ENCODE measurements at places on chromosomes 1 and 21.

DNA sequence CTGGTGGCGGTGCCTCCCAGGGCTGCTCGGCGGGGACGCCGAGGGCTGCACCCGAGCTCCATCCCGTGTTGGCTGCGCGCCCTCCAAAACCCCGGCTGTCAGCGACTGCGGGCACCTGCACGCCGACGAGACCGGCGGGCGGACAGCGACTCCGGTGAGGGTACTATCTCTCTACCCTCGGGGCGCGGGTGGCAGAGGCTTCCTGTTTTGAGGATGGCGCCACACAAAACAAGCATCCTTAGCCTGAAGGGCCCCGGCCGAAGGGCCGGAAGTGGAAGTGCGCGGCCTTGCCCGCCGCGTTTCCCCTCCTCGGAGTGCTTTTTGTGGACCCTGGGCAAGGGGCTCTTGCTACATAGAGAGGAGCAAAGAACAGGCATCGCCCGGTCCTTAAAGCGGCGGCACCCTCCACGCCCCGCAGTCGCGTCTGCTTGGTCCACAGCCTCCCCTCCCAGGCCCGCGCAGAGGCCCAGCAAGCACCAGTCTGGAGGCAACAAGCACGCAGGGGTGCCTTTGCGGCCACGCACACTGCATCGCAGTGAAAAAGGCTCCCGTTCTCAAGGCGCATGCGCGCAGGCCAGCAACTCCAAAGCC, 561 bp upstream of the COQ8A start:
- DNase-seq: no peak

GRCh38 chr21:41536827-41537103, 28.8 kb upstream of the TMPRSS2 start:
- no peak for DNase-seq

DNA sequence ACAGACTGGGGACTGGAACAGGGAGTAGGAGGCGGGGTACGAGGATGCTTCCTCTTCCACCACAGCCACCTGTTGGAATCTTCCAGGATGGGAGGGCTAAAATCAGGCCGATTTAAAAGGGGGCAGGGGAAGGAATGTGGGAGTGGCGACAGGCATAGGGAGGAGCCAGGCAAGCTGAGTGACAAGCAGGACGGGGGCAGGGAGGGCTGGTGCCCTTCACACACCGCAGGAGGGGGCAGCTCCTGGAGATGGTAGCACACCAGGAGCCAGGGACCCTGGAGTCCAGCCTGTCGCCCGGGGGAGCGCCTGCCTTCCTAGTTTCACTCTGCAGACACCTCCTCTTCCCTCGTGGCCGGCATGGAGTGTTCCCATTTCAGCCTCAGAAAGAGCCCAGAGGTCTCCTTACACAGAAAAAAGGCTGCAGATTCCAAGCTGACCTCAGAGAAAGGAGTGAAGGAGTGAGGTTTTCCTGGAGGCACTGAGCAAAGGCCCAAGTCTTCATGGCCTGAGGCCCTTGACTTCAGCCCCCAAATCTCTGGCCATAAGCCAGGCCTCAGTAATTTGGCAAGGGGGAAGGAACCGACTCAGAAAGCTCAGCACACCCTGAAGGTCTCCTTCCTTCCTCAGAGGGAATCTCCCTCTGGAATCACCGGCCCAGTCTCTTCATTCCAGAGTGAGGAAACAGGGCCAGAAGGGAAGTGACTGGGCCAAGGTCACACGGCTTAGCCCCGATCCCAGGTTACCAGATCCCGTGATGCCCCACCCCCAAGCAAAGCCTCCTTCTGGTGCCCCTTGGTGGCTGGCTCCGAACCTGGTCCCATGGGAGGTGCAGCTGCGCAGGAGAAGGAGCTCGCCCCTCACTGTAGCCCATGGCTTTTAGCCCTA, 8.1 kb downstream of the BLACAT1 start:
- no peak for DNase-seq

DNA sequence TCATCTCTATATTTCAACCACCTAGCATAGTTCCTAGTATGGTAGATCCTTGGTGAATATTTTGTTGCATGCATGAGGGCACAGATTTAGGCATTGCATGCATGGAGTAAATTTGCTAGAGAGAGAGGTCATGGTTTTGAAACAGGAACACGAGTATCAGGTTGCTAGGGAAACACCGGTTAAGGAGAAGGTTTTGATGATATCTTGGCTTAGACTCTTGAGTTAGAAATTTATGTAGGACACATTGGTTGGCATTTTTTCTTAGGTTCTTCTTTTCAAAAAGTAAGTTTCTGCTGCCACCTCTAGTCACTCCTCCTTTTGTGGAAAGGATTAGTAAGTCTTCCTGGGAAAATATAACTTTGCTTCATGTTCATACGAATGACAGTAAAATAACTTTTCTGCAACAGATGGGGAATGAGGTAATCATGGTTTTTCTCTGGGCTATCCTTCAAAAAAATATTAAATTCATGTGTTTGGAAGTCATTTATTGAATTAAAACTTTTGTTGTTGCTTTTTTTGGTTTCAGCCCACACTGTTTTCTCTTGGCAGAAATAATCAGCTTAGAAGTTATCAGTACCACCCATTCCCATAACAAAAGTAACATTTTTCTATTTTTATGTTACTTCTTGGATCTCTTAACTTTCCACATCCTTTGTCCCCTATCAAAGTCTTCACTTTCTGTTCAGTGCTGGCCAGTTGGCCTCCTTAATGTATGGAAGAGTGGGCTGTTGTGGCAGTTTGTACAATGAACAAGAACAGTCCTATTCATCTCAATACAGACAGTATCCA, 97.3 kb downstream of the PLA2G4A start:
- no peak for DNase-seq

- DNase-seq: no peak
Measured at GRCh38 chr1:21048462-21048861, 128.2 kb downstream of the EIF4G3 start.

- no peak for DNase-seq
Measured at GRCh38 chr1:6330410-6330911, 63.1 kb downstream of the ACOT7 start.

DNA sequence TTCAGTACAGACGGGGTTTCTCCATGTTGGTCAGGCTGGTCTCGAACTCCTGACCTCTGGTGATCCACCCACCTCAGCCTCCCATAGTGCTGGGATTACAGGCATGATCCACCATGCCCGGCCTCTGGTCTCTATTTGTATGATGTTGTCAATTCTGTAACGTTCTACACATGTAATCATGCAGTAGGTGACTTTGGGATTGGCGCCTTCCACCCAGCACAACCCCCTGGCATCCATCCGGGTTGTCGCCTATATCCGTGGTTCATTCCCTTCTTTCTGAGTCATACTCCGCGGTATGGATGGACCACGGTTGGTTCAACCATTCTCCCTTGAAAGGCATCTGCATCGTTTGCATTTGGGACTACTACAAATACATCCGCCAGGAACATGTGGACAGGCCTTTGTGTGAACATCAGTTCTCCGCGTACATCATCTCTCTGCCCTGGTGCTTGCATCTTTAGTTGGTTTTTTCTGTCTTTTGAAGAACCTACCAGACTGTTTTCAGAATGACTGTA, 72.1 kb downstream of the PDE9A start:
- no peak for DNase-seq

DNA sequence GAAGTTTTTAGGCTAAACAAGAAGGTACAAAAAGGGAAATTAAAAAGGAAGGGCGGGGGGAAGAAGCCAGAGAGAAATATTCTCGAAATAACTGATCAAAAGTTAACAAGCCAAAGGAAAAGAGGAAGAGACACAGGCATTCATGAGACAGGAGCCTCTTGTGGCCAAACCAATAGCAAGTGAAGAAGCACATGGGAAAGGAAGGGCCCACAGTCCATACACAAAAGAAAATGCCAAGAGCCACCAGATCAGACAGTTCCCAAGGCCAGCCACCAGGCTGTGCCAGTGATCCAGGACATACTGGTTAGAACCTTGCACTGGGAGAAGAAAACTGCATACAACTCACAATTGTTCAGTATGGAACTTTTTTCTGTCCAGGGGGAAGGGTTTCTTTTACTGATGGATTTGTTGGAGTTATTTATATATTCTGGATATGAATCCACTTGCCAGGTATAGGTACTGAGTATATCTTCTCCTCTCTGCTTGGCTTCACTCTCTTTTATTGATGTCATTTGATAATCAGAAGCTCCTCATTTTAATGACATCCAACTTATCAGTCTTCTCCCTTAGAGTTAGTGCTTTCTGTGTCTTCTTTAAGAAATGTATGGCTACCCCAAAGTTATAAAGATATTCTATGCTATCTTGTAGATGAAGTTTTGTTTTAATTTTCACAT, 76.8 kb downstream of the CD46 start:
- peak; percentile 73 for DNase-seq

GRCh38 chr21:41674402-41674801, 92.5 kb downstream of the RIPK4 start:
- DNase-seq: no peak

- no peak for DNase-seq
Measured at GRCh38 chr1:228112617-228113016, 3.5 kb upstream of the MRPL55 start.

DNA sequence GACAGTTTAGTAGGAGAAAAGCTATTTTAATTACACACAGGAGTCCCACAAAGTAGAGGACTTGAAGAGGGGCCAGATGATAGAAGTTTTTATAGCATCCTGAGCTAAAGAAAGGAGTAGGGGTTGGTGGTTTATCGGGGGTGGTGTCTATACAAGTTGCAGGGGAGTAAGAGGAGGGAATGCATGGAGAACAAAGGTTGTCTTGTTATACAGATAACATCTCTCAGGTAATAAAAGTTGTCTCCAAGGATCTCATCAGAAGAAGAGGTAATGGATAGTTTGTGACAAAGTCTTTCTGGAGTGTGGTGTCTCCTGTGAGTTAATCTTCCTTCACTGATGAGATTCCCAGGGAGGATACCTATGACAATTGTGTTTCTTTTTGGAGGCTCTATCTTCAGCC, 23.4 kb upstream of the NUF2 start:
- no peak for DNase-seq

DNA sequence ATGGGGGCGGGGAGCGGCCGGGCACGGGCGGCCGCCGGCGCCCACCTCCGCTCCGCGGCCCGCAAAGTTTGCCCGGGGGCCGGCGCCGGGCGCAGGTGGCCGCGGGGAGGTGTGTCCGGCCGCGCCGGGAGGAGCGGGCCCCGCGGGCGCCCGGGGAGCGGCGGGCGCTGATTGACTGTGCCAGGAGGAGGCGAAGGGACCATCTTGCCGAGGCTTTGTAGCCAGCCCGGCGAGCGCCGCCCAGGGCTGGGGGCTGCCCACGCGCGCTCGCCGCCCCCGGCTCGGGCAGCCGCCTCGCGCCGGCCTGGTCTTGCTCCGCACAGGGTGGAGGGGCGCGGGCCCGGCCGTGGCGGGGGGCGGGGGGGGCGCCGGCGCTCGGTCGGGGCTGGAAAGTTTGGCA, 432 bp downstream of the EPHB2 start:
- DNase-seq: no peak

- no peak for DNase-seq
Measured at GRCh38 chr1:87117761-87118368, 203.4 kb downstream of the HS2ST1 start.

- no peak for DNase-seq
Measured at GRCh38 chr1:234960722-234961455, 167.7 kb downstream of the TOMM20 start.

GRCh38 chr1:85495556-85495955, 30.6 kb upstream of the DDAH1 start:
- DNase-seq: no peak

GRCh38 chr21:35563885-35564451, 496.4 kb downstream of the SETD4 start:
- no peak for DNase-seq

GRCh38 chr1:228393268-228393701, 13.3 kb downstream of the TRIM11 start:
- no peak for DNase-seq

DNA sequence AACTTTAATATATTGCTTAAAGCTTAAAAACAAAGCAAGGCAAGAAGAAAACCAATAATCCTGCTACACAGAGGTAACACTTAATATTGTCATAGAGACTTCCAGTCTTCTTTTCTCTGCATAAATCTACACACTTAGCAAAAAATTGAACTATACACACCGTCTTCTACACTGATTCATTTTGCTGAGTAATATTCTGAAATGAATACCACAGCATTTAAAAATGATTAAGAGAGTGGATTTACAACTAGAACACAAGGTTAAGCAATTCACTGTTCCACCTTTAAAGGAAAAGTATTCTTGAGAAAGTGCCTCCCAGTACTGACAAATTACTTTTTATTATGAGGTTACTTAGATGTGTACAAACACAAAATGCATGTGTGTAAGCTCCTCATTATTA, 22.2 kb upstream of the ITPKB start:
- DNase-seq: no peak

GRCh38 chr1:5692664-5693063, 299.6 kb downstream of the NPHP4 start:
- DNase-seq: no peak

GRCh38 chr21:33642896-33643657, 776 bp downstream of the ITSN1 start:
- DNase-seq: peak; percentile 21

GRCh38 chr1:183029591-183030000, 6.4 kb downstream of the LAMC1 start:
- no peak for DNase-seq

DNA sequence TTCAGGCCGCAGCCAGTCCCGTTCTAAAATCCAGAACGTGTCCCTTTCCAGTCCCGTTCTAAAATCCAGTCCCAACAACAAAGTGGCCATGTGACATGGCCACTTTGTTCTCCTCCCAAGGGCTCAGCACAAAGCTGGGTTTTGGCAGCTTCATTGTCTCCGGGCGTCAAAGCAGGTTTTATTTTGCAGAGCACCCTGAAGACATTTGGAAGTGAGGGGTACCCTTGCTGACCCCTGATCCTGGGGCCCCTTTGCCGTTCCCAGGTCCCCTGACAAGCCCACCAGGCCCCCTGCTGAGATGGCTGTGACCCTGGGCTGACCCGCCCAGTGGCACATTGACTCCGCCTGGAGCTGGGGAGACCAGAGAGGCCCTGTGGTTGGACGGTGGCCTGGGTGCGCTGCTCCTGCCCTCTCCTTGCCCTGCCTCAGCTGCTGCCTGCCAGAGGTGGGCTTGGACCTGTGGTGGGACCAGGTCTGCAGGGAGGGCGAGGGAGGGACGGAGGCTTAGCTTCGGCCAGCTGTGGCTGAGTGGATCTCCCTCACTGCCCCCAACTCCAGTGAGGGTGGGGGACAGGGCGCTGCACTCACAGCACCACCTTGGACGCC, 4.3 kb downstream of the PFKL start:
- no peak for DNase-seq

DNA sequence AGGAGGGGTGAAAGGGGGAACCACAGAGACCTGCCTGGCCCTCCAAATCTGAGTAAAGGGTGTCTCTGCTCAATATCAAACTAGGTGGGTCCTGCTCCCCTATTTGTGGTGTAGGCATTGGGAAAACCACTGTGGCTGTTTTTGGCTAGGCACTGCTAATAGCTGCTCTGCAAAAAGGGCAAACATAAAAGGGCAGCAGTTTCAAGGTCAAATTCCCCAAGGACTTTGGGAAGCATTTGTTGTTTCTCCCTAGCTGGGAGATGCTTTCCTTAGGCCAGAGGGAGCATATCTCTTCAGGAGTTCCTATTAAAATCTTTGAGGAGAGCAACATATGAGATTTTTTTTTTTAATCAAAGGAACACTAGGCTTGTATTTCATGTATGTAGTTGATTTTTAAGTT, 2.4 kb downstream of the C1orf162 start:
- no peak for DNase-seq

GRCh38 chr1:37267111-37267835, 207.1 kb upstream of the ZC3H12A start:
- DNase-seq: no peak

GRCh38 chr1:248825573-248825908, 174 bp downstream of the SH3BP5L start:
- DNase-seq: no peak

GRCh38 chr1:79945391-79945790, 938.9 kb upstream of the ADGRL4 start:
- DNase-seq: no peak
